ENCODE measurements at places on chromosomes 4 and X. TPM values are rescaled to one million over a fixed set of nuclear protein-coding genes. Genes with fewer than 3 reads are reported as not detected.

DNA sequence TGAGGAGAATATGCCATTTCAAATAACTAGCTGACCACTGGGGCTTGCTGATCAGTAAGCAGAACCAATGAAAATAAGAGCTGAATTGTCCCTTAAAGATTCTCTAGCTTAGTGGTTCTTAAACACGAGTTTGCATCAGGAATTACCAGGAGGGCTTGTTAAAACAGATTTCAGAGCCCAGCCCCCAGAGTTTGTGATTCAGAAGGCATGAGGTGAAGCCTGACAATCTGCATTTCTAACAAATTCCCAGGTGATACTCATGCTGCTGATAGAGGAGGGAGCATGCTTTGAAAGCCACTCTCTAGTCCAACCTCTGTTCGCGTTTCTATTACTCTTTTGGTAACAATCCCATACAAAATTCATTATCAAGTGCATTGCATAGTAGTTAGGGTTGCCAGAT lies 35.5 kb downstream of the DCX start:
- no peak for DNase-seq

DNA sequence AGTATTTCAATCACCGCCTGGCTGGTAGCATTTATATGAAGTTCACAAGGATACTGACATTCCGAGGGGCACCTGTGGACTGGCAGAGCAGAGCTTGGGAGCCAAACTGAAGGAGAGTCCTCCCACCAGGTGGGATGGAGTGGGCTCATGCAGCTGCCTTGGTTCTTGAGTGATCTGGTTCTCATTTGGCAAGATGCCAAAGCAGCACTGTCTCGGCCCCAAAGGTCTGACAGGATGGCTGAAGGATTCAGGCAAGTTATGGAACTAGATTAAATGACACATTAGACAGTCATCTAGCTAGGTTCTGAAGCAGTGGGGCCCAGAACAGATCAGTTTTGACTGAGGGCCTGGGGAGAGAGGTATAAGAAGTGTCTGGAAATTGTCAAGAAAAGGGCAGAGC lies 3.2 kb downstream of the FGF16 start:
- DNase-seq, result no peak

DNA sequence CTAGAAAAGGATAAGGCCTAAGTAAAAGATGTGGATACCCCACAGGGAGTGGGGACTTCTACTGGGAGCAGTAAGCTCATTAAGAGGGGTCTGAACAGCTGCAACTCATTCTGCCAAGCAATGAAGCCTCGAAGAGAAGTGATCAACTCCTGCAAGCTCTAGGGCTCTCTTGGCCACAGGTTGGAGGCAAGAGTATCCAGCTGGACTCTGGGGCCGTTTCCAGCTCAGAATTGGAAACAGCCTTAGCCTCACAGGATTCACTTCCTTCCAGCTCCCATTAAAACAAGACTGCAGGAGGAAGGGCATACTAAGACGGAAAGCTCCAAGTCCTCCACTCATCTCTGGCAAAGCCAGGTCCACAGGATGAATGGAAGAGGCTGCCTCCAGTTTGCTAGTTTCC lies 126.3 kb downstream of the ATG4A start:
- DNase-seq, result no peak

DNA sequence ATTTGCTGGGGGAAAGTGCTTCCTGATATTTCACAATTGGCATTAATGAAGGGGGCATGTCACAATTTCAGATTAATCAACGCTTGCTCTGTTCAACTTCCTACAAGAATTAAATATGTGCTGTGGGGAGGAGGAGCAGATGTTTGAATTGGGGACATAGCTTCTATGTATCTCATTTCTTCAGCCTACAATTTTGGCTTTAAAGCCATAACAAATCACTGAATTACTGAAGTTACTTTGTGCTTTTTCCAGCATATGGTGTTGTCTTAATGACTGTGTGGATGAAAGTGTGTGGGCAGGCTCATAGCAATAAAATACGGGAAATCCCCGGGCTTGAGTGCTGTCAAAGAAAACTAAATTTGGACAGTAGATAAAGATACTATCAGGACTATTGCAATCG lies 813 bp downstream of the TLR7 start:
- DNase-seq, result no peak

DNA sequence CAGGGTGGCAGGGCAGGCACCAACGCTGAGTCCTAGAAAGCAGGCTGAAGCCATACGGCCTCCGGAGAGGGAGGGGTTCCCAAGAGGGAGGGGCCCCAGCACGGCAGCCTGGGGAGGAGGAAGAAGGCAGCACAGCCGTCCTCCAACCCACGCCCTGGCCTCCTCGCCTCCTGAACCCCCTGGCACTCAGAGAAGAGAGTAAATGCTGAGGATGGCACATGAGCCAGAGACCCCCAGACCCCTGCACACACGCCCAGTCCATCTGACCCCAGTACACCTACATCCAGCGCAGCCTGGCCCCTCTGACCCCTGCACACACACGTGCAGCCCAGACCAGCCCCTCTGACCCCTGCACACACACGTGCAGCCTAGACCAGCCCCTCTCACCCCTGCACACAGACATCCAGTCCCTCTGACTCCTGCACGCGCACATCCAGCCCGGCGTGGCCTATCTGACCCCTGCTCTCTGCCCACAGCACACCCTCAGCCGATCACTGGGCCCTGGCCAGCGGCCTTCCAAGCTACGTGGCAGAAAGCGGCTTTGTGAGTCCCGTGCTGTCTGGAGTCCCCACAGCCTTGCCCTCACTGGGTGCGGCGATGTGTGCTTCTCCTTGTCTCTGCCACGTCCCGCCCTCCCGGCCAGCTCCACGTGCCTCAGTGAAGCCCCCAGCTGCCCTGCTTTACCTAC lies 18.5 kb downstream of the ATP5ME start:
- DNase-seq, result no peak

DNA sequence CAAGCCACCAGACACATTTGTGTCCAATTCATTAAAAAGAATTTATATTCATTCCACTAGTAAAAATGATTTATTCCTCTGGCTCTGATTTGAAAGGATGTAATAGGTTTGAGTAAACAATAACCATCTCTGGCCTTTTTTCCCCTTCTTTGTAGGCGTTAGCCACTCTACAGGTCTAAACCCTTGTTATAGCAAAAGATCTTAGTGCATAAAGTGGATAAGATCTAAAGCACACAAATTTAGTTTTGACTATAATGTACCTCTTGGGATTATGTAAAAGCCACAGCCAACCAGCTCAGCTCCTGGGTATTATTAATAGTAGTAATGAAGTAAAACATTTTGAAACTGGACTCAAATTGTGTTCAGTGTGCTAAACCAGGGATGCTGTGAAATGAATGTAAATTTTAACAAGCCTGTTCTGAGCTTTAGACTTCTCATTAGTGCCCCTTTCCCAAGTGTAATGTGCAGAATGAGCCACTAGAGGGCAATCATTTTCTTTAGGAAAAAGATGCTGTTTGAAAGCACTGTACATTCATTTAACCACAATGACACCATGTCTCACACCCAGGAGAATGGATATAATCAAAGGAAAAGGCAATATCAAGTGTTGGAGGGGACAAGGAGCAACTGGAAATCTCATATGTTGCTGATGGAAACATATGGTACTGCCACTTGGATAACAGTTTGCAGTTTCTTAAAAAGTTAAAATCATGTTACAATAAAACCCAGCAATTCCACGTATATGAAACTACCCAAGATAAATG lies 69.7 kb downstream of the KLHL8 start:
- peak; percentile 71 for DNase-seq

DNA sequence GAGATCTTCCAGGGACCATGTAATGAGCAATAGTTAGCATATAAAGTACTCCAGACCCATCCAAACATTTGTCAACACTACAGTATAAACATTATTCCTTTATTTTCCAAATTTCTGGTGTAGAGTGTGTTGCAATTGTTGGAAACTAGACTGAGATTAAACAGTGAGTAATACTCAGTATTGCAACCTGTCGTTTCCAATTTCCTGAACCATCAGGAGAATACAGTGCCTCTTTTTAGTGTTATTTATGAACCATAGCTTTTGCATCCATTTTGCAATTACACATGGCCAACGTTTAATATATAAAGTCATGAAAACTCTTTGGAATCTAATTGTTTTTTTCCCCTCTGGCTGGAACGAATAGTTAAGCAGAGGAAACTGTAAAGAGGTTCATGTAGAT lies 58.3 kb upstream of the DHRSX start:
- peak; percentile 63 for DNase-seq

- no peak for DNase-seq
These were observed 27.3 kb downstream of the COL25A1 start for GRCh38 chr4:109275066-109275745.

- DNase-seq, result peak; percentile 67
These were observed 188.0 kb upstream of the TBC1D9 start for GRCh38 chr4:140944199-140944515.

GRCh38 chrX:66163849-66164411 lies at the start of gene HEPH:
Gene HEPH (plus strand): TSS chrX:66164247. CDS start chrX:66170571, 6,324 bp downstream.
- DNase-seq, result peak; percentile 63

DNA sequence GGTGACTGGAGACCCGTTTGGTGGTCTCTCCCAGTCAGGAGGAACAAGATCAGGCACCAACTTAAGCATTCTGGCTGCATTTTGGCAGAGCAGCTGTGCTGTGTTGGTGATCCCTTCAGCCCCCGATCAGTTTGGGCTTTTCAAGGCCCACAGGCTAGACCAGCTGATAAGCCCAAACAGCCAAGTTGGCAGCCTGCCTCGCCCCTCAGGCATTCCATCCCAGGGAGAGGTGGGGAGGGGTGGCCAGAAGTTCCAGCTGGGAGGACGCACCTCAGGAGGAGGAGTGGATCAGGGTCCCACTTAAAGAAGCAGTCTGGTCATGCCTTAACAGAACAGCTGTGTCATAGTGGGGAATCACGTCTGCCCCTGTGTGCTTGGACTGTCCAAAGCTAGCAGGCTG lies 105.8 kb downstream of the CHIC1 start:
- no peak for DNase-seq

GRCh38 chrX:20317873-20318272 lies 51.2 kb upstream of the RPS6KA3 start:
- DNase-seq, result no peak

GRCh38 chr4:36330796-36331195 lies 49.4 kb downstream of the DTHD1 start:
- no peak for DNase-seq

DNA sequence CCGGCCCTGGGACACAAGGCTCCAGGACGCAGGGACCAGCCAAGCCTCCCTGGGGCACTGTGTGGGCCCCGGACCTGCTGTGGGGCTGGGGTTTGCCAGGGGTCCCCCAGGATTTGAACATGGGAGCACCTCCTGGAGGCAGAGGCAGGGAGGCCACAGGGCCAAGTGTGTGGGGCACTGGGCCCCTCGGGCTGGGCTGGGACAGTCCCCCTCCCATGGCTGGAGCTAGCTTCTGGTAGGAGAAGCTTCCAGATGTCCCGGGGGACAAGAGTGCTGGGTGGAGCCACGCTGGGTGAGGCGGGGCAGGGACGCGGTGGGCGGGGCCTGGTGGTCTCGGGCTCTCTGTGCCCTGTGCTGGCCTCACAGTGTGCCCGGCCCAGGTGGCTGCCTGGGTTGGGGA lies 18.6 kb downstream of the FGFRL1 start:
- DNase-seq, result no peak

DNA sequence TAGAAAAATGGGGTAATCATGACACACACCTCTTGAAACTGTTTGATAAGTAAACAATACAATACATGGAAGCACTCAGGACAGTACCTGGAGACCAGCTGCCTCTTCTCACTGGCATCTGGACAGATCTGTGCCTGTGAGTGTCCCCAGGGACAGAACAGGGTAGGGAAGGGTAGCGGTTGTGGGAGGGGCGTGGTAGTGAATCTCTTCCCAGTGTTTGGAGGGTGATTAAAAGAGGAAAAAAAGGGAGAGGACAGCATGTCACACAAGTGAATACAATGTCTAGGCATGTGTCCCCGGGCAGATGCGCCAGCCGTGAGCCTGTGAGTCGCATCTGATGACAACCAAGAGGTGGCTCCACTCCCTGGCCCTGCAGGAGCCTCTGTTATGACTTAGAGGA lies 138.8 kb upstream of the MSX1 start:
- no peak for DNase-seq

- no peak for DNase-seq
These were observed 65.2 kb upstream of the TENT5D start for GRCh38 chrX:80354966-80355465.

DNA sequence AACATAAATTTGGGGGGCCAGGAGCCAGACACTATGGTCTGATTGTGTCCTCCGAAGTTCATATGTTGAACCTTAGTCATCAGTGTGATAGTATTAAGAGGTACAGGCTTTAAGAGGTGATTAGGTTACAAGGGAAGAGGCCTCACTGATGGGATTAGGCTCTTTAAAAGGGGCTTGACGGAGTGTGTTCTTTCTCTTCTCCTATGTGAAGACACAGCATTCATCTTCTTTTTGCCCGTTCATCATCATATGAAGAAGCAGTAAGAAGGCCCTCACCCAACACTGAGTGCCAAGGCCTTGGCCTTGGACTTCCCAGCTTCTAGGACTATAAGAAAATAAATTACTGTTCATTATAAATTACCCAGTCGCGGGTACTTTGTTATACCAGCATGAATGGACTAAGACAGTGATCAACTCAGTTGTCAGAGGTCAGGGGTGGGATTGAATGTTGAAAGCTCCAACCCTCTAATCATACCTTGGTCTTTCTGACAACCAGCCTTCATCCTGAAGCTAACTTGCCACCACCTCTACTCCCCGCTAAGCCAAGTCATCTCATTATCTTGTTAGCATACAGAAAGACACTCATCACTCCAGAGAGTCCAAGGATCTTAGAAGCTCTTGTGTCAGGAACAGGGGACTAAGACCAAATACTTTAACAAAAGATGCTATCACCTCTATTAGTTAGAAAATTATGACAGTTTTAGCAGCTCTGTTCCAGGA lies 543.4 kb upstream of the DIPK2B start:
- DNase-seq, result peak; percentile 15

GRCh38 chr4:95729596-95729995 lies 110.3 kb upstream of the PDHA2 start:
- no peak for DNase-seq

DNA sequence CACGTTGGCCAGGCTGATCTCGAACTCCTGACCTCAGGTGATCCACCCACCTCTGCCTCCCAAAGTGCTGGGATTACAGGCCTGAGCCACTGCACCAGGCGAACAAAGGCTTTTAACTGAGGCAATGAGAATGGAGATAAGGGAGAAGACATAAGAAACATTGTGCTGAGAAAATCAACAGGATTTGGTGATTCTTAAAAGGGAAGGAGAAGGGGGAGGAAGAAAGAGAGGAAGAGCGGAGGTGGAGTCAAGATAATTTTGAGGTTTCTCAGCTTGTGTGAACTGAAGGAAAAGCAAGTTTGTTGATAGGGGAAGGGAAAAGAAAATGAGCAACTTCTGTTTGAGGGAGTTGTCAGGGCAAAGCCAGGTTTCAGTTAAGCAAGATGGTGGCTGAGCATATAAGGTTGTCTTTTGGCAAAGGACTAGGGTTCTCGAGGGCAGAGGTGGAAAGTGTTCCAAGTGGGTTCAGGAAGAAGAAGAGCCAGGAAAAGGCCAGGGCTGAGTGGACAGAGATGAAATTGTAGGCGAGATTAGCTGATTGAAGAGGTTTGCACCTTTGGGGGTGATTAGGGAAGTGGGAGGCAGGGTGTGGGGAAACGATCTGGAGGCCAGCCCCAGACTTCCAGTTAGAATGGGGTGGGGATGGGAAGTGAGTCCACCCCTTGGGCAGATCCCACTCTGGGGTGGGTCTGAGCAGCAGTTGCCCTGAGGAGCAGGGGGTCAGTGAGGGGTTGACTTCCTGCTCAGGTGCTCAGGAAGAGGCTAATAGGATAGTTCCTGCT lies 7.8 kb downstream of the DOCK11 start:
- DNase-seq, result no peak

Gene NUP62CL
- total RNA-seq, result not detected

Gene ZNF711
- 0.43 TPM for total RNA-seq

Gene SLAIN2
- total RNA-seq, result 60.4 TPM

Gene ATP2B3
- total RNA-seq, result not detected

Gene PCYT1B
- total RNA-seq, result not detected

Gene HSFX1
- total RNA-seq, result 0.25 TPM

Gene BST1
- total RNA-seq, result 32.6 TPM

Gene STS
- 13.6 TPM for total RNA-seq

Data from GM23248 (cell line).